ENCODE measurements at places on chromosomes 3 and 15.

DNA sequence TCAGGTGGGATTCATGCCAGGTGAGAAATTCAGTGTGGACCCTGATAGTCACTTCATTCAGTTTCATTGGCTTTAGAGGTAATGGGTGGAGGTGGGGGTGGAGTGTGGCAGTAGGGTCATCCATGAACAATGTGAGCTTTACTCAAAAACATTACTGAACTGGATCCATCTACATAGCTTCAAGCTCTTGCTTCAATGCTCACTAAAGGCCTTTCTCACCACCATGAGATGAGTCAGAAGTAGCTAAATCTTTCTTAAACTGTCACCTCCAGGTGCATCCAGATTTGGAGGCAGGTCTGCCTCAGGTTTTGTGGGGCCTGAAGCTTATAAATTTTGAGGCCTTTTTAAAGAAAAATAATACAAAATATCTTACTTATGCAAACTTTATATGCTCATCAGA, 363.6 kb downstream of the CHST2 start:
- DNase-seq: no peak

- DNase-seq: no peak
Observed at GRCh38 chr3:99925584-99926230, 108.0 kb downstream of the CMSS1 start.

DNA sequence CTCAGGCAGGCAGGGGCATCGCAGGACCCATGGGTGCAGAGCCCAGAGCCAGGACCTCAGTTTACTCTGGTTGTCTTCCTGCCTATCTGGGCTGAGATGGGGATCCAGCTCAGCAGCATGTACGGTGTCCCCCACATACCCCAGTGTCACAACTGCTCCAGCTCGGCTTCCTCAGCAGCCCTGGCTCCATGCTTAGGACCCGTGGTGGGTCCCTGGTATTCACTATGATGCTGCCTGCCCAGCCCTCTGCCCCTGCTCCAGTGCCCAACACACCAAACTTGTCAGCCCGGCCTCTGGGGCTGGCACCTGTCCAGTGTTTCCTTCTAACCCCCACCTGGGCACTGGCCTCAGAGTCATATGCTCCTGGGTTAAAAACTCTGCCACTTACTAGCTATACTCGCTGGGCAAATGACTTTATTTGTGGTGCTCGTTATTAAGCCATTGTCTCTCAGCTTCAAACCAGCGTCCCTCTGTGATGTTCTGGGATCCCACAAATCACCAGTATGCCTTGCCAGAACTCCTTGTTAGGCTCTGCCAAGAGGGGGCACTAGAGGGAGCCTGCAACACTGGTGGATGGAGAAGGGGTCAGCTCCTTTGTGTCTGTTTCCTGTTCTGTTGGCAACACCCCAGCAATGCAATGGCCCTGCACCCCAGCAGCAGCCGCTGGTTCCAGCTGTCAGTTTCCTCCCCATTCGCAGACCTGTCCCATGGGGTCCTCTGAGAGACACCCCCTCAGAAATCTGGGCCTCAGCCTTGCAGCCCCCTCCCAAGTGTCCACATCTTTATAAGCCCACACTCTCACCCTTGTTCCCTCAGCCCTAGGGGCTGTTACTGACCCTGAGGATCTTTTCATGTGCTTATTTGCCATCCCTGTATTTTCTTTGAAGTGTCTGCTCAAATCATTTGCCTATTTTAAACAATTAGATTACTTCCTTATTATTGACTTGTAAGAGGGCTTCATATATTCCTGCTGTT, 24.1 kb upstream of the MRPS22 start:
- no peak for DNase-seq

DNA sequence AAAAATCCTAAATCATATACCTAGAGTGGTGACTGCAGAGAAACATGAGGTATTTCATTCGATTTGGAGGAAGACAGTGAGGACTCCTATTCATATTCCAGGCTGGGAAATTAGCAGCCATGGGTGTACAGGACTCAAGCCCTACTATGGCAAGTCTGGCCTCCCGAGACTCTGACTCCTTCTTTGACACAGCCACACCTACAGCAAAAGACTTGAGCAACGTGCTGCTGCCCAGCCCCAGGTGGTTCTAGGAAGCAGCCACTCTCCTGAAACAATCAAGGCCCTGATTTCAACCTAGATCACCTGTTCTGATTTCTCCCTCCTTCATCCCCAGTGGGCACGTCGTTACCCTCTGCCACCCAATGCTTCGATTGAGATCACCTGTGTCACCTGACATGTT, 84.0 kb upstream of the ATP11B start:
- DNase-seq: no peak

DNA sequence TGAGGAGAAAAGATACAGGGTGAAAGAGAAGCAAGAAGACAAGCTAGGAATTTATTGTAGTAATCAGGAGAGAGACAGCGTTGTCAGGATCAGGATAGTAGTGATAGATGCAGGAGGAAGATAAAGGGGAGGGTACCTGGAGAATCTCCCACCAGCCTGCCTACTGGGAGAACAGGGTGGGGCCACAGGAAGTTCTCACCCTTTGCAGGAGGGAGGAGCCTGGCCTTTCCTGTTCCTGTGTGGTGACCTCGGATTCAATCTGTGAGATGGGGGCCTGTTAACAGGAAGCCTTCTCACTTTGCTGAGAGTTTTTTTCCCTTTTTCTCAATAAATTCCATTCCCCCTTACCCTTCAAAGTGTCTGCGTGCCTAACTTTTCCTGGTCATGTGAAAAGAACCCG, 37.6 kb downstream of the GMPS start:
- DNase-seq: no peak

DNA sequence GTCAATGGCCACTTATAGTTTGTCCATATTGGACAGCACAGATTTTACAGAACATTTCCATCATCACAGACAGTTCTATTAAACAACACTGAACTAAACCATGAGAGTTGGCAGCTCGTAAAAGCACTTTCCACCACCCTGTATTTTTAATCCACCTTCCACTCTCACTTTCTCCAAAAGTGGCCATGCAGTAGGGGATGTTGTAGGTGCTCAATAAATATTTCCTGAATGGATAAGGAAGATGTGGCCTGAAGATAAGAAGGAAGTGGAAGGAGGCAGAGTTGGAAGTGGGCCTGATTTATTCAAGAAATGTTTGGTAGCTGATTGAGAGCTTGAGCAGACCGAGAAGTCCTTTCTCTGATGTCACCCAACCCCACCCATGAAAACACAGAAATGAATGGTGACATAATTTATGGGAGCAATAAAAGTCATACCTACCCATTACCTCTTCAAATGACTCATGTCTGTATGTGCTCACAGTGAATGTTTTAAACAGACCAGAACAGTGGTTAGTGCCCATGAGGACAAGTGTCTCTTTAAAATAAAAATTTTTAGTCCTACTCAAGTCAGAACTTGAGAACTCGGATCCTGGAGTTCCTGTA, 39.6 kb upstream of the CTNNB1 start:
- no peak for DNase-seq

DNA sequence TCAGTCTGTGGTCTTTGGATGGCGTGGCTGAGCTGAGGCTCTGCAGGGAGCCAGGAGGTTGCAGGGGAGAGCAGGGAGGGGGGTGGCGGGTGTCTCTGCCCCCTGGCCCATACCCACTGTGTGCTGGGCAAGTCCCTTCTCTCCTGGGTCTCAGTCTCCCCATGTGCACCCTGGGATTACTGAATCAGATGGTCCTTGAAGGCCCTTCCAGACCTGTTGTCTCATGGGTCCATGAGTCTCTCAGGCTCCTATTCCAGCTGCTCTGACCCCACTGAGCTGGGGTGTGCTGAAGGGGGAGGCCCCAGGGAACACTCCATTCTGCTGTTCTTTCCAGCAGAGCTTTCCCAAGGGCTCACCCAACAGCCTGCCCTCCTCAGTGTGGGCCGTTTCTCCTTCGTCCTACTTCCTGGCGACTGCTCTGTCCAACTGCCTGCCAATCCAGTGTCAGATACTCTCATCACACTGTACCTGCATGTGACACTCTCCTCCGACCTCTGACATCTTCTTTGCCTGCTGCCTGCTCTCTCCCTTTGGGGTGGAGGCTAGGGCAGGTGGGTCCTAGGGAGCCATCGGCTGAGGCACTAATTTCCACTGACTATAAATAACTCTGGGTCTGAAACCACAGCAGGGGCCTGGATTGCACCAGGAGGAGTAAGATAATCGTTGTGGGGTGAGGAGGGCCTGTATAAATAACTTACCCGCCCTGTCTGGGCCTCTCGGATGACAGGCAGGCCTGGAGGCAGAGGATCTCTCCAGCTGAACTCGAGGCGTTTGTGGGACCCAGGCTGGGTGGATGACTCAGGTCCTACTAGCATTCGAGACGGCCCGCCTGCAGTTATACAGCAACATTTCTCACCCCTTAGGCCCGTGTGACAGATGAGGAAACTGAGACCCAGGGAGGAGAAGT, 67.1 kb downstream of the ATP2B2 start:
- DNase-seq: no peak

GRCh38 chr15:63979262-63979793, 67.0 kb downstream of the DAPK2 start:
- no peak for DNase-seq

GRCh38 chr3:25084016-25084415, 344.0 kb upstream of the RARB start:
- DNase-seq: no peak

DNA sequence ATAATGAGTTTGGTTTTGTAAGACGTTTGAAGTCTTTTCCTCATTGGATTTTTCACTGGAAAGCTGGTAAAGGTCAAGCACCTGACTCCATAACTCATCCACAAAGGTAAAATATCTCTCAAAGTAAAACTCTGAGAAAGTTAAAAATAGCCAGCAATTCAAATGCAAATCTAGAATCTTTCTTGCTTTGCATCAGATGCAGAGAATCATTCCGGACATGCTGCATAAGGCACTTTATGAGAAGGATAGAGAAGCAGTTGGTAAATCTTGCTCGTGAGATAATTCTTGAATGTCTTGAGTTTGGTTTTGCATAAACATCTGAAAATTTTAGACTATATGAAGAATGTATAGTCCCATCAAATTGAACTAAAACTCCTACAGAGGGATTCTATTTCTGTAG, 9.1 kb downstream of the KCNMB2 start:
- DNase-seq: no peak

GRCh38 chr3:97930018-97930417, 42.2 kb downstream of the RIOX2 start:
- no peak for DNase-seq

GRCh38 chr15:96358001-96358801, 27.7 kb downstream of the NR2F2 start:
- no peak for DNase-seq

DNA sequence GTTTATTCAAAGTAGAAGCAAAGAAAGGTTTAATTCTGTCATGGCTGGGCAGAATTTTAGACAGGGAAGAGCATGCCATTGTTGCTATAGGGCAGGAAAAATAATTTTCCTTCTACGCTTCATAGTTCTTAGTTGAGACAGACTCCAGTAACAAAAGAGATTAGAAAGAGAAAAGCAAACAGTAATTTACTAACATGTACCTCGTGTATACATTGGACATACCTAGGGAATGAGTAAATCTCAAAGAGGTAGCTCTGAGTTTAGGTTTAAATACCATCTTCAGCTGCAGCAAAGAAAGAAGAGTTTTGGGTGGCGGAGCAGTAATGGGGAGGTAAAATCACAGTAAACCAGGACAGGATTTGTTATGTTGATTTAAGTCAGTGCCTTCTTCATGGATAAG, 416.1 kb downstream of the EPHA6 start:
- DNase-seq: no peak

DNA sequence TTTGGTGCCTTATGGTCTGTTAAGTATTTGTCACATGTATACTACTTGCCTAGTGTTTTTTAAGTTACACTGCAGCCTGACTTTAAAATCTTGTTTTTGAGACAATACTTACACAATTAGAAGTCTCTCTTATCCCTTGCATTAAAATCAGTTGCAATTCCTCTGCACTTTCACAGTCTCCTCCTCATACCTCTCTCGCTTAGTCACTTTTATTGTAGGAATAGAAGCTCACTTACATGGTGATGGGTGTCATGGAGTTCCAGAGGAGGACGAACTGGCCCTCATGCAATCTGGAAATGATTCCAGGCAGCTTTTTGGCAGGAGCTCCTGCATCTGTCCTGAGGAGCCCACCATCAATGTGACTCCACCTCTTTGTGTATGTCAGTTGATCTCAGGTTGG, 238.4 kb upstream of the TBC1D5 start:
- DNase-seq: no peak

GRCh38 chr15:68506071-68506470, 72.7 kb upstream of the CORO2B start:
- DNase-seq: no peak

GRCh38 chr3:8490079-8490552, 11.5 kb upstream of the LMCD1 start:
- no peak for DNase-seq

- no peak for DNase-seq
Observed at GRCh38 chr15:87326269-87326668, 930.3 kb downstream of the NTRK3 start.

DNA sequence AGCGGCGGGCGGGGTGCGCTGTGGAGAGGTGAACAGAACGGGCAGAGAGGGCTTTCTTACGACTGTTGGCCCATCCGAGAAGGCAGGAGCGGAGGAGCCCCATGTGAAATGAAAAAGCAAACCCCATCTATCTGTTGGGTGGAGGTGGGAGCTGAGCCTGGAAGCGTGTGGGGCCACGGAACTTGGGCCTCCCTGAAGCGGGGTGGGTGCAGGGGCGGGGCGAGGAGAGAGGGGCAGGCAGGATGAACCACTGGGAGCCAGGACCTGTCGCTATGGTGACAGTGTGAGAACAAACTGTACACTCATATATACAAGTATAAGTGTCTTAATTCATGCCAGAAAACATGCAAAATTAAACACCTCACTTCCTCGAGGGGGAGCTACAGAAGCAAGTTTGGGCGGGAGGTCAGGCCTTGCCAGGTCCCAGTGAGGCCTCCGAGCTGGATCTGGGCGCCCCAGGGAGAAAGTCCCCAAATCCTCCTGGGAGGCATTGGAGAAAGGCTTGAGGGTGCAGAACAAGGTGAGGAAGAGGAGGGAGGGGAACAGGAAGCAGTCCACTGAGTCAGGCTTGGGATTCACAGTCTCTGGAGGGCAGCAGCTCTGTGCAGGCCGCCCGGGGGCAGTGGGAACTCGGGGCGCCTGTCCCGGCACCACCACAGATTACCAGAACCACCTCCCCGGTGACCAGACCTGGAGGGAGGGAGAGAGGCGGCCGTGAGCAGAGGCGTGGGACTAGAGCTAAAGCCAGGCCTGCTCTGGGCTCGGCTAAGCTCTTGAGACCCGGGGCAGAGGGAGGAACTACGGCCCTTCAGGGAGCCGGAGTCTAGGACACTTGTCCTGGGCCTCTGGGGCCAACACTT, 34.8 kb downstream of the RBPMS2 start:
- DNase-seq: no peak

GRCh38 chr3:186802701-186803100, 3.6 kb downstream of the RFC4 start:
- no peak for DNase-seq

DNA sequence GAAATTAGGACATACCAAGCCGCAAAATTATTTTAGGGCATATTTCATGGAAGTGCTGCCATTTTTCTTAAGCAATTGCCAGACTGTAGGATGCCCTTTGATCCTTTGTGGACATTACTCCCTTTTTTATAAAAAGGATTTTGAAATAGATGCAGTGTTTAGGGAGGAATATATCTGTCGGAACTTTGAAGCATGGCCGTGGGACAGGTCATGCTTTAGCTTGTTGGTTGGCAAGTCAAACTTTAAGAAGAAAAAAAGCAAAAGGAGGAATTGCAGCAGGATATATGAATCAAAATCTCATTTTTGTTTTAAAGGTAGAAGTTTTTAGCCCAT, 122.1 kb downstream of the MCTP2 start:
- DNase-seq: no peak
